ENCODE measurements at places on chromosomes 7 and 10.

DNA sequence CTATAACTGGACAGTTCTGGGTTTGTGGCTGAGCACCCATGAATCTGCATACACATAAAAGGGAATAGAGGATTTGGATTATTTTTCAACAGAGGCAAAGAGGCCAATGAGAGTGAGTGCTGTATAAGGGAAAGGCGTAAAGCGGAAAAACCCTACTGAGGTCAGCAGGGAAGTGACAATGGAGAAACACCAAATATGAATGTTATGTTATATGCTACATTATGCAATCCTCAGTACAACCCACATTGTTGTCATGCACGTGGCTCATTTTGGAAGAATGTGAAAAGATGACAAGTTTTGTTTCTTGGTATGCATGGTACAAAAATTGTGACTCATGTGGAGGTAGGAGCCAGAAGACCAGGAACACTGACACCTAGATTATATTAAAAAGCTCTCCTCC lies 113.6 kb upstream of the AMPH start:
- DNase-seq: no peak

GRCh38 chr10:22310928-22311327 lies 5.3 kb upstream of the COMMD3 start:
- no peak for DNase-seq

- no peak for DNase-seq
Observed at GRCh38 chr10:13091801-13092200, 8.2 kb upstream of the OPTN start.

GRCh38 chr7:33200282-33200681 lies 70.9 kb downstream of the BBS9 start:
- DNase-seq: no peak

DNA sequence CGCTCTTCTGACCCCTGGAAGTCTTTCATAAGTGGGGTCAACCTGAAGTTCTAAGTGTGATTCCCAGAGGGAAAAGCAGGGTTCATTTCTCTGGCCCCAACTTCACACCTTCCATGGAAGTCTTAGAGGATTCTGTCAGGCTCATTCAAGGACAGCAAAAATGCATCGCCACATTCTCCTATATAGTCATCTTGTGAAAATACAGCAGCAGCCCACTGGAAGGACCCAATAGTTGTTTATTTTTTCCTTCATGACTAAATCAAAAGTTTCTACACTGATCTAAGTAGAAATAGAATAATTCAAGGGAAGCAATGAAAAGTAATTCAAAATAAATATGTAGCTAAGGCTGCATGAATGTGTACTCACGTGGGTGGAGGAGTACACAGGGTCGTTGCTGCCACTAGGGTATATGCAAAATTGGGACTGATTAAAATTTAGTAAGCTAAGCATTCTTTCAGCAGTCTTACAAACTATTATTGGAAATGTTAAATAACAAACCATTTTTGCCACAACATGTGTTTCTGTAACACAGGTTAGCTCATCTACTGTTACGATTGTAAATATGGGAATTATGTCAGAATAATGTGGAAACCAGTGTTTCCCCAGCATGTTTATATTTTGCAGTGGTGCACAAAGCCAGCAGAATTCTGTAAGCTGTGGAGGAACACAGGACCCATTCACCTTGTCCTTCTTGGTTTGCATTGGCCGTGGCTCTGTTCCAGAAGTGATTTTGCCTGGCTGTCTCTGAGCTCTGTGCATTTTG lies 33.5 kb downstream of the EEPD1 start:
- no peak for DNase-seq

DNA sequence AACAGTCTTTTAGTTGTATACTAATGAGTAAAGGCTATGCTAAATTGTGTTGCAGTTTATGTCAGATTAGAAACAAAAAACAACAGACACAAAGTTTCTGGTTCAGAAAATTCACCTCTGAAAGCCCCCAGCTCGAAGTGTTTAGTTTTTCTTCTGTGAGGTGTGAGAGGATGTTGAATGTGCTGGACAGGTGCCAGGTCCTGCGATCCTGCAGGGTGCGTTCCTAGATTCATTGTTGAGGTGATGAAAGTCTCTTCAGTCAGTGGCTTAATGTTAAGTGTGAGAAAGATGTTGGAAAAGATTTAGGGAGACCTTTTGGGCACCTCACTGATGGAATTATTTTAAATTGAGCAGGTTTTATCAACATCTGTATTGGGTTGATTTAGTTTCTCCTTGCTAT lies 287.3 kb downstream of the SDK1 start:
- no peak for DNase-seq

GRCh38 chr10:10132009-10132408 lies 885.7 kb upstream of the CELF2 start:
- no peak for DNase-seq

- DNase-seq: no peak
Observed at GRCh38 chr10:101495324-101495925, 92.6 kb downstream of the POLL start.

GRCh38 chr7:142516038-142516501 lies 233.2 kb upstream of the PRSS1 start:
- DNase-seq: no peak

All from substantia nigra (tissue), 51 donors.